ENCODE measurements at places on chromosomes 6 and 20. TPM values are rescaled to one million over a fixed set of nuclear protein-coding genes. Genes with fewer than 3 reads are reported as not detected.

DNAH8 gene
- total RNA-seq, result 0.83 TPM

LINC00237 gene
- total RNA-seq, result not detected

LGSN gene
- not detected for total RNA-seq

WRNIP1 gene
- total RNA-seq, result 34.7 TPM

SEMG1 gene
- not detected for total RNA-seq

CST3 gene
- 1,220 TPM for total RNA-seq

PXMP4 gene
- total RNA-seq, result 4.7 TPM

SUMO4 gene
- 7.0 TPM for total RNA-seq

DSP gene
- 243 TPM for total RNA-seq

DXO gene
- total RNA-seq, result 47.9 TPM

TMC2 gene
- total RNA-seq, result not detected

PRL gene
- total RNA-seq, result not detected

PRPF6 gene
- total RNA-seq, result 49.6 TPM

CALHM6 gene
- not detected for total RNA-seq

HECA gene
- 43.6 TPM for total RNA-seq

VSTM2L gene
- total RNA-seq, result 0.57 TPM

SLC32A1 gene
- total RNA-seq, result not detected

KCNS1 gene
- not detected for total RNA-seq

MMP24 gene
- 2.7 TPM for total RNA-seq

RAET1G gene
- total RNA-seq, result not detected

MATN4 gene
- not detected for total RNA-seq

FAXC gene
- 2.0 TPM for total RNA-seq

IL17A gene
- not detected for total RNA-seq

CCM2L gene
- 0.88 TPM for total RNA-seq

MAP3K5 gene
- 46.2 TPM for total RNA-seq

TFEB gene
- 24.5 TPM for total RNA-seq

ADGRF5 gene
- total RNA-seq, result 9.9 TPM

TAGAP gene
- 6.0 TPM for total RNA-seq

SMLR1 gene
- 7.1 TPM for total RNA-seq

CCN5 gene
- 8.0 TPM for total RNA-seq

BHLHE23 gene
- total RNA-seq, result not detected

KHDRBS2 gene
- total RNA-seq, result 3.1 TPM

CAGE1 gene
- total RNA-seq, result not detected

KCNK15 gene
- not detected for total RNA-seq

KCNK16 gene
- not detected for total RNA-seq

CRISP2 gene
- not detected for total RNA-seq
